Suppressor macrophage treated with lipopolysaccharide for 1 hour (primary cell): ENCODE measurements at places on chromosomes 3 and 15.

- DNase-seq, result no peak
Observed at GRCh38 chr3:160135851-160136250, 89.4 kb upstream of the C3orf80 start.

GRCh38 chr3:157465741-157466140 is 29.1 kb downstream of the PTX3 start:
- no peak for DNase-seq

GRCh38 chr15:83913034-83913632 is 259.2 kb downstream of the ADAMTSL3 start:
- DNase-seq, result no peak

DNA sequence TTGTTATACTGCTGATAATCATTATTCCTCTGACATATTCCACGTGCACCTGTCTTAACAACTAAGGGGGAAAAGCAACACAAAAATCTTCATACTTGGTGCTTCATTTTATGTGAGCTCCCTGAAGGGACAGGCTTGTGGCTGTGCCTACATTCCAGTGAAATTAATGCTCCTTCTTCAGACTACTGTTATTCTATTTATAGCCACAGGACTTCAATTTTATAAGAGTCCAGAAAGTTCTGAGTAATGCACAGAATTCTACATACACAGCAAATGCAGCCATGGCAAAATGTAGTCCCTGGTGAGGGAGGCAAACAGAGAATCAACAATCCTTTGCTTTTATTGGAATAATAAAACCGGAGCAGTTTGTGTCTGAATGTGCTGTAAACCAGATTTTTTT is 417.1 kb downstream of the RBMS3 start:
- DNase-seq, result no peak

DNA sequence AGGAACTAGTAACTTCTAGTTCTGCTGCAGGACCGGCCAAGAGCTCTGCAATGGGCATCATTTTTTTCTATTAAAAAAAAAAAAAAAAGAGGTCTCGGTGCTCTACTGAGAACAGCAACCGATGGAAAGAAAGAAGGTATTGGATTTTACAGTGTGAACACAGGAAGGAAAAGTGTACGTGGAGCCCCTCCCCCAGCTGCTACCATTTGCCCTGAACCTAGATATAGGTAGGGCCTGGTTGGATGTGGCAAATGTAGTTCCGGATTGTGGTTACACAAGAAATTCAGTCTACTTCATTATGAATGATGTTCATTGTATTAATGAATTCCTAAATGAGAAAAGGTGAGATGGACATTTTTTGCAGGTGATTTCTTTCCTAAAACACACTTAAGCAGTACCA is 17.9 kb upstream of the PPARG start:
- no peak for DNase-seq
